ENCODE measurements at places on chromosomes 6 and 20. TPM values are rescaled to one million over a fixed set of nuclear protein-coding genes. Genes with fewer than 3 reads are reported as not detected.

GRCh38 chr6:111951497-111952085 is 78.3 kb upstream of the FYN start:
- no peak for DNase-seq

- no peak for DNase-seq
Observed at GRCh38 chr6:63573899-63574553, 1.7 kb downstream of the LOC128125822 start.

- peak; percentile 64 for DNase-seq
Observed at GRCh38 chr6:89411145-89412070, 665 bp downstream of the RRAGD start.

DNA sequence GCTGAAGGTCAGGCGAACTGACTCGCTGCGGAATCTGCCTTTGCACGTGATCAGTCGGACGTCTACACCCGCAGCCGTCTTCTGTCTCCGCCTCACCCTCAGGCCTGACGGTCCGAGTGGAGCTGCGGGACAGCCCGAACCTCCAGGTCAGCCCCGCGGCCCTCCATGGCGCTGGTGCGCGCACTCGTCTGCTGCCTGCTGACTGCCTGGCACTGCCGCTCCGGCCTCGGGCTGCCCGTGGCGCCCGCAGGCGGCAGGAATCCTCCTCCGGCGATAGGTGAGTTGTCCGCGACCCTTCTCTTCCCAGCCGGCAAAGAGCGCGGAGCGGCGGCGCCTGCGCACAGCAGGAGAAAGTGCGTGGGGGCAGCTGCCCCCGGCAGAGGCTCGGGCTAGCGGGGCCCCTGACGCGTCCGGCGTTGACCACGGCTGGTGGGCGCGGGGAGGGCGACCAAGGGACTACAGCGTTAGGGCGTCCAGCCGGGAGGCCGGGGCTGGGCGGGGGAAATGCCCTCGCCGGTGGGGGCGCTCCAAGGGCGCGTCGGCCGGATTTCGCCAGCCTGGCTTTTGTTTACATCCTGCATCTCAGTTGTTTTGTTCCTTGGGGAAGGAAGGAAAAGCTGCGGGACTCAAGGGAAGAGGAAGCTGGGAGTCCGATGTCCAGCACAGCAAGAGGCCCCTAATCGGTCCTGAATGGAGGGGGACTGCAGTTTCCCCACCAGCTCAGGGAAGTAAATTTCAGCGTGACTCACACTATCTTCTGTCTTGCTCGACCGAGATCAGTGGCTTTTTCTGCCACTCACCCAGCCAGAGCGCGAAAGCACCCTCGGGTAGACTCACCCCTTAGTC is at the start of gene SMPDL3A:
TSS of gene SMPDL3A (plus strand) at position 77 of the 846 bp plus-strand sequence. CDS start at position 166, 89 bp downstream.
- peak; percentile 83 for DNase-seq

DNA sequence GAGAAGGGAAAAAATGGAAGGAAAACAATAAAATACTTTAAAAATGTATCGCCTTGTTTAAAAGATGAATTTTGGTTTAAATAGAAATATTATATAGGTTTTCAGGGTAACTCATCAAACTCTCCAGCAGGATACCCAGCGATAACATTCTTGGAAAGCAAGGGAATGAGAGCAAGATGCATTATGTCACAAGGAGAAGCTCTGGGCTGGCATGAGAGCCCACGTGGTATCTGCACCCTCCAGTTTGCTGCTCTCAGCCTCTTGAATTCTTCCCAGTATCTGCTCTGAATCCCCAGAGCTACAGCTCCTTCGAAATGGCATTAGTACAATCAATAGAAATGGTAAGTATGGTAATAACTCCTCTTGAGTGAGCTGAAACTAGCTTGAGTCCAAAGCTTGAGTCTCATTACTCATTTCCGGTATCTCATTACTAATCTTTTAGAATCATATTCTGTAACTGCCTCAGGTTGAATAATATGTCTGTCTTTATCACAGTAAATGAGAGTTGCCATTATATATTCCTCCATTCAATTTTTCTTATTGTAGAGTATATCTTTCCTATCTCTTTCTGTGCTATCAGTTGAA is 4.9 kb upstream of the TMEM242 start:
- DNase-seq: no peak

GRCh38 chr6:155158030-155158843 is 105.6 kb upstream of the CLDN20 start:
- no peak for DNase-seq

DNA sequence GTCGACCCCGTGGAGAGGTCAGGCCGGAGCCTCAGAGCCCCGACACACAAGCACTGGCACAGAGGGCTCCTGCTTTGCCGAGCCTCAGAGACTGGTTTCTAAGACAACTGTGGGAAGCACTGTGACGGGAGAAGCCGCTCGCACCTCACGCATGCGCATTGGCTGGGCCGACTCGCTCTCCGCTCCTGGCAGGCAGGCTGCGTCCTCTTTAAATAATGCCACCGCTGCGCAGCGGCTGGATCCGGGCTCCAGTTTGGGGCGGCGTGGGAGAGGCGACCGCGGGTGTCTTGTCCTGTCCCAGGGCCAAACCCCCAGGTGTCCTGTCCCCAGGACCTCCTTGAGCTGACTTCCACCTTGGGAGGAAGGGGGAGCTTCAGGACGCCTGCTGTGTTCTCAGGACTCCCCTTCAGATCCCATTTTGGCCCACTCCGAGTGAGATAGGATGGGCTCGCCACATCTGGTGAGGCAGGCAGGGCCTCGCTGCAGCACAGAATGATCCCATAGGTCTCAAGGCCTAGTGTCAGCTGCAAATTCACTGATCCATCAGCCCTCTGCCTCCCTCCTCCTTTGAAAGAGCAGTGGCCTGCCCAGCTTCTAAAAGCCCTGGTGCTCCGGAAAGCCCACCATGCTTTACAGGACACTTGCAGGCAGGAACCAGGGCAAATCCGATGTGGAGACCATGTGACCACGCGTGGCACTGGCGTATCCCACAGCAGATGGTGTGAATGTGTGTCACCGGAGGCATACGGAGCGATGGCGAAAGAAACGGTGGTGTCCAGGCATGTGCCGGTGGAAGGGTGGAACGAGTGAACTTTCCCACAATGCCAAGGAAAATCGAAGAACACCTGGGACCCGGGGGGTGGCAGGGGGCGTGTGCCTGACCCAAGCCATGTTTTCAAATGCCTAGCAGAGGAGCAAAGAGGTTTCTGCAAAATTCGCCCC is 169.3 kb upstream of the ZNF337 start:
- DNase-seq: peak; percentile 82

- DNase-seq: peak; percentile 67
Observed at GRCh38 chr20:51497542-51498467, 44.7 kb downstream of the NFATC2 start.

- no peak for DNase-seq
Observed at GRCh38 chr20:43464219-43464790, 6.6 kb downstream of the SRSF6 start.

DNA sequence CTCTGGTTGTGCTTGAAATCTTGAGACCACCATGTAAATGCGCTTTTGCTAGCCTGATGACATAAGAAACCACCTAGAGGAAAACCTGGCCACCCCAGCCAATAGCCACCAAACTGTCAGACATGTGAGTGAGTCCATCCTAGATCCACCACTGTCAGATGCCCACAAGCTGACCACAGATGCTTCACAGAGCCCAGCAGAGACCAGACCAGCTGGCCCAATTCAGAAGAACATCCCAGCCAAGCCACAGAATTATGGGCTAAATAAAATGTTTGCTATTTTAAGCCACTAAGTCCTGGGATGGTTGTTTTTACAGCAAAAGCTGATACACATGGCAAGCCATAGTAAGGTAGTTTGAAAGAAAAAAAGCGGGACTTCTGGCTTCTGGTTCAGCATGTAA is 425.3 kb downstream of the KIF16B start:
- no peak for DNase-seq

The BPI gene
- total RNA-seq: 2.3 TPM

The ALDH5A1 gene
- total RNA-seq: 19.3 TPM

The NKX2-2 gene
- total RNA-seq: not detected

The PBOV1 gene
- total RNA-seq: not detected

The ASIP gene
- 3.0 TPM for total RNA-seq

The SYNDIG1 gene
- 17.9 TPM for total RNA-seq

The TMC2 gene
- total RNA-seq: 0.22 TPM

The RIPPLY2 gene
- total RNA-seq: 0.80 TPM

All from sciatic nerve (tissue), 2 donors.